Naive B cell (primary cell): ENCODE measurements at places on chromosomes 7 and 10. TPM values are rescaled to one million over a fixed set of nuclear protein-coding genes. Genes with fewer than 3 reads are reported as not detected.

OR9A2 gene
- not detected for polyA plus RNA-seq

RTKN2 gene
- polyA plus RNA-seq: 0.08 TPM

SOSTDC1 gene
- polyA plus RNA-seq: not detected

OR2A1 gene
- polyA plus RNA-seq: 1.5 TPM

EBLN1 gene
- not detected for polyA plus RNA-seq

GPR85 gene
- polyA plus RNA-seq: not detected

SPDYE5 gene
- not detected for polyA plus RNA-seq

NPSR1 gene
- not detected for polyA plus RNA-seq

GNAT3 gene
- polyA plus RNA-seq: not detected

HNRNPH3 gene
- polyA plus RNA-seq: 144 TPM

ADCY1 gene
- polyA plus RNA-seq: not detected
